Transverse colon (tissue), 4 donors: ENCODE measurements at places on chromosomes 13 and 19. TPM values are rescaled to one million over a fixed set of nuclear protein-coding genes. Genes with fewer than 3 reads are reported as not detected.

LIPE gene
- 7.1 TPM for total RNA-seq

DNA sequence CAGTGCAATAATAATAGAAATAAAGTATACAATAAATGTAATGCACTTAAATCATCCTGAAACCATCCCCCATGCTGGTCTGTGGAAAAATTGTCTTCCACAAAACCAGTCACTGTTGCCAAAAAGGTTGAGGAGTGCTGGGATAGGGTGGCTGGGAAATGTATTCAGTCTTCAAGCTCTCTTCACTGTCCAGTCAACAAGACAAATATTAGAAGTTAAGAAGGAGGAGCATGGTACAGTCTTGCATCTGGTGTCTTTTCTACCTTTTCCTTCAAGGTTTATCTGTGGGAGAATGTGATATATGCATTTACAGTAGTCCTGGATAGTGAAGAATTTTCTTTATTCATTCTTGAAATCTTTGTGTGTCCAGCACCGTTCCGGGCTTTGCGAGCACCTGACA, 203.4 kb downstream of the GPC5 start:
- no peak for DNase-seq

ZNF28 gene
- total RNA-seq: 0.75 TPM

GJB6 gene
- total RNA-seq: not detected

DNA sequence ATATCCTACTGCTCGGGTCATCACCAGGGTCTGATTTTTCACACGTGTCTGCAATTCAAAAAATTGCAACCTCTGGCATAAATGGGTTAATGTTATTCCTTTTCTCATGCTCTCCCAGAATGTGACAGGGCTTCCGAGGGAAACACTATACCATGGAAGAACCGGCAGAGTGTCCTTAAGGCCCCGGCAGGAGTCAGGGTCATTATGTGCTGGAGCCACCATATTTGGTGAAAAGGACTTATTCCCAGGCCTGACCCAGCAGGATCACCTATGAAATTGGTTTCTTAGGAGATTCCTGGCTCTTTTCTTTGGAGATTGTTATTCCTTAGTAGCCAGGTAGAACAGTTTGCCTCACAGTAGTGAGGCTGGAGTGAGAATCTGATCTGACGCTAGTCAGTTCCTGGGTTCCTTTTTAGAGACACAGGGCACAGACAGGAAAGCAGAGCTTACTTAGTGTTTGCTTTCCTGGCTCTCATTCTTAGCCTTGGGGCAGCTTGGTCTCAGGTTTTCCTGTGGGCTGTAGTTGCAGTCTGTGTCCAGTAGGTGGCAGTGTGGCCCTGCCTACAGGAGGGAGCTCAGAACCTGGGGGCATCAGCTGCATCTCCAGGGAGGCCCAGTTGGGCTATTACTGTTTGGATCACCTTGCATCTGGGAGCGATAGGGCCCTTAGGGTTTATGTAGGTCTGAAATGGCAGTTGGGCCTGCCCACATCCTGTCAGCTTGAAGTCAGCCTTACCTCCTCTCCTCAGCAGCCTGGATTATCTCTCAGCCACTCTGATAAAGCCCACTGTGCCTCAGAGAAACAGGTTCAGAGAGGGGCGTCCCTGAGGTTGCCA, 12.4 kb downstream of the SNRNP70 start:
- peak; percentile 77 for DNase-seq

TEKTIP1 gene
- total RNA-seq: 2.5 TPM

GRCh38 chr13:27549406-27549981, 70.8 kb downstream of the LNX2 start:
- peak; percentile 82 for DNase-seq

FSD1 gene
- total RNA-seq: not detected

DNA sequence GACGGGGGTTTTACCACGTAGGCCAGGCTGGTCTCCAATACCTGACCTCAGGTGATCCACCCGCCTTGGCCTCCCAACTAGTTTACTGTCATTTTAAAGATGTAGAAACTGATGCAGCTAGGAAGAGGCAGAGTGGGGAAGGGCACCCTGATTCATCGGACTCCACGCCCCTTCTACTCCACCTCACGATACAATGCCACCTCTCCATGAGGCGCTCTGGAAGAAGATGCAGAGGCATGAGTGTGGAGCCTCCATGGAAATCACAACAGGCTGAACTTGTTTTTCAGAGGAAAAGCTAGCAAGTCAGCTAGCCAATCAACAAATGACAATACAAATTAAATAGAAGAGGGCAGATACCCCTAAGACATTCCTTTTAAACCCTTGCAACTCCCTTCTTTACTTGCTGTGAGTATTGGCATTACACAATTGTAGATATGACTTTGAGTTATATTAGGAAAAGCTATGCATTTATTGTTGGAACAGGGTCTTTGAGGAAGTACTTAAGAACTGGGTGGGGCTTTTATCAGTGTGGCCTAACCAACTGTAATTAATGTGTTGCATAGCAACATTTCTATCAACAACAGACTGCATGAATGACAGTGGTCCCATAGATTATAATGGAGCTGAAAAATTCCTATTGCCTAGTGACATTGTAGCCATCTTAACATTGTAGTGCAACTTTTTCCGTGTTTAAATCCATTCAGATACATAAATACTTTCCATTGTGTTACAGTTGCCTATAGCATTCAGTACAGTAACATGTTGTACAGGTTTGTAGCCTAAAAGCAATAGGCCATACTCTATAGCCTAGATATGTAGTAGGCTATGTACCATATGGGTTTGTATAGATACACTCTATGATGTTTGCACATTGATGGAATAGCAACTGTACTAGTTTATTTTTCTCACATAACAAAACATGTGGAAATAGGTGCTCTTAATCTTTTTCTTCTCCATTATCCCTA, 17.6 kb downstream of the WDFY2 start:
- no peak for DNase-seq

DNA sequence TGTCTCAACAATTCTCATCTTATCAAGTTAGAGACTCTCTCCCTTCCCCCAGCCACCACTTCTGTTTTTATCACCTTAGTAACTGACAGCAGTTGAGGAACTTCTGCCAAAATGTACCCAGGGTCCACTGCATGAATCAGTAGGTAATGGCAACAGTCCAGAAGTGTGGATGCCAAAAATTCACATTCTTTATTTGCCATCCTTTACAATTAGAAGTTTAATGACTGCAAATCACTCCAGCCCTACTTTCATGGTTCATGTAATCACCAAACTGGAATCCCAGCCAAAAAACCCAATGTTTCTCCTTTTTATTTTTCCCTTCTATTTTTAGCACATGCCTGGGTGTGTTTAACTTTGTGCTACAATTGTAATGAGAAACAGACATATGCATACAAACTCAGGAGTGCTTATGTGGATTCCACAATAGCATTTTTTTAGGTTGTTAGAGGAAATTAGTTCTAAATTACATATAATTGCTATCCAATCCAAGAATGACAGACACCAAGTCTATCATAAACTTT, 243.5 kb downstream of the RGCC start:
- no peak for DNase-seq

KCTD4 gene
- not detected for total RNA-seq

- DNase-seq: no peak
These were observed 36.0 kb downstream of the SERP2 start for GRCh38 chr13:44409595-44409994.

DNA sequence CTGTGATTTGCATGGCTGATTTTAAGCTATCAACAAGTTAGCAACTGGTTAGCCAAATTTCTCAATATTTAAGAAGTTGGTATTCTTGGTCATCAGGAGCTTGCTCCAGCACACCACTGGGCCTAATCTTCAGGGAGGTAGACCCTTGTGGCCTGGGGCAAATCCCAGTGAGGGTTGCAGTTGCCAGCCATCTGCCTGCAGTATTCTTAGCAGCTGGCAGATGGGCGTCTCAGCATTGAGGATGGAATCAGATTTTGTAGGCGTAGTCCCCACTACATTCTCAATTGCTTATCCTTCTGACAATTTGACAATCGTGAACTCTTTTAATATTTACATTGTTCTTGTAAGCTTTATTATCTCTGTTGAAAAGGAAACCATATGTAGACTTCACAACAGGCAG, 1266.2 kb downstream of the SLITRK5 start:
- DNase-seq: no peak

FBXO17 gene
- total RNA-seq: 2.4 TPM

BIVM gene
- total RNA-seq: 23.8 TPM

GRCh38 chr19:12946092-12946721, 545 bp downstream of the RAD23A start:
- peak; percentile 74 for DNase-seq

DNA sequence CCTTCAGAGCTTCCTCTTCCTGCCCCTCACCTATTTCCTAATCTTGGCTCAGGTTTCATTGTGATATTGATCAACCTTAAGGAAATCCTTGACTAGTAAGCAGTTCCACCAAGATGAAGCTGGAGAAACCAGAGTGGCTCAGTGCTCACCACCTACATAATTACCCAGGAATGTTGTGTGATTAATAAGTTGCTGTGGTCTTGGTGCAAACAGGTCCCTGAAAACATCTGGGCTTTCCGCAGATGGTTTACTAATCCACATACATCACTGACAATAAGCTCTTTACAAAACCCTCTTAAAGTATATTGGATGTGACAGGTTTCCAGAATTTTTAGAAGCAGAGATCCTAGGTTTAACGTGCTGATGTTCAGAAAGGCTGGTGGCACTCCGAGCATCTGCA, 8.6 kb upstream of the SERP2 start:
- no peak for DNase-seq

- DNase-seq: no peak
These were observed 90.2 kb downstream of the SPACA7 start for GRCh38 chr13:112466132-112467058.

UNC13A gene
- 1.9 TPM for total RNA-seq

TBXA2R gene
- total RNA-seq: not detected

WDR62 gene
- total RNA-seq: 0.82 TPM

CKM gene
- total RNA-seq: not detected

- DNase-seq: no peak
These were observed 107.5 kb downstream of the CYSLTR2 start for GRCh38 chr13:48761256-48761655.

- DNase-seq: no peak
These were observed 62.6 kb downstream of the MLLT1 start for GRCh38 chr19:6216996-6217751.

DNA sequence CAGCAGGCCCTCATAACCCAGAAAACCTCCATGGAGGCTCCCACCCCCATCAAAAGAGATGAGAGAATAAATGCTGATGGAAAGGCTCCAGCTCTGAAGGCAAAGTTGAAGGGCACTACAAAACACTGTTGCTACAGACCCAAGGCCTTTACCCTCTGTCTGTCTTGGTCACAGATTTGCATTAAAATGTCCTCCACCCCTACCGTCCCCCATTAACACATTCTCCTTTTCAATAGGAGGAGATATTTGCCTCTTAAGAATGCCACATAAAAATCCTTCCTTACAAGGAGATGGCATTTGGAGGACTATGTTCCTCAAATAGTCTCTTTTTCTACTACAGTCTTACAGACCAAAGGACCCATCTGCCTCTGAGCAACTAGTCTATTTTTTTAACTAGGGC, 361.5 kb downstream of the ENOX1 start:
- no peak for DNase-seq

- DNase-seq: no peak
These were observed 193.7 kb downstream of the LMO7 start for GRCh38 chr13:75829830-75830229.

DNA sequence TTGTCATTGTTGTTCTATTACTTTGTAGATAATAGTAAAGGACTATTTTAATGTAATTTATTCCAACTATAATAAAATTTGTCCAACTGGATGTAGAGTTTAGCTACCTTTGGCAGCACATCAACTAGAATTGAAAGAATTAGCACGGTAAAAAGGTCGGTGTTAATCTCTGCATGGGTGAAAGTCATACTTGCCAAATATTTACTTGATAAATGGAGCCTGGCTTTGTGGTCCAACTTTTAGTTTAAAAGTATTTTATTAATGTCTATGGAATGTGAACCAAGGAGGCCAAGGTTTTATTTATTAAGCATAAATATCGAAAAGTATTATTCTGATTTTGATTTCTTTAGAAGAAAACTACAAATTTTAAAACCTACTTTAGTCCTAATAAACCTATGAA, 1389.0 kb downstream of the PCDH9 start:
- no peak for DNase-seq

DNA sequence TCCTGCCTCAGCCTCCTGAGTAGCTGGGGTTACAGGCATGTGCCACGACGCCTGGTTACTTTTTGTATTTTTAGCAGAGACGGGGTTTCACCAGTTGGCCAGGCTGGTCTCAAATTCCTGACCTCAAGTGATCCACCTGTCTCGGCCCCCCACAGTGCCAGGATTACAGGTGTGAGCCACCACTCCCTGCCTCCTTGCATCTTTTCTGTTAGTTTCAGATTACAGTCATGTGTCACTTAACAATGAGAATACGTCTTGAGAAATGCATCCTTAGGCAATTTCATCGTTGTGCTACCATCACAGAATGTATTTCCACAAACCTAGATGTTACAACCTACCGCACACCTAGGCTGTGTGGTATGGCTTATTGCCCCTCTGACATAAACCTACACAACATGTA, 180.4 kb downstream of the TM9SF2 start:
- no peak for DNase-seq

DNA sequence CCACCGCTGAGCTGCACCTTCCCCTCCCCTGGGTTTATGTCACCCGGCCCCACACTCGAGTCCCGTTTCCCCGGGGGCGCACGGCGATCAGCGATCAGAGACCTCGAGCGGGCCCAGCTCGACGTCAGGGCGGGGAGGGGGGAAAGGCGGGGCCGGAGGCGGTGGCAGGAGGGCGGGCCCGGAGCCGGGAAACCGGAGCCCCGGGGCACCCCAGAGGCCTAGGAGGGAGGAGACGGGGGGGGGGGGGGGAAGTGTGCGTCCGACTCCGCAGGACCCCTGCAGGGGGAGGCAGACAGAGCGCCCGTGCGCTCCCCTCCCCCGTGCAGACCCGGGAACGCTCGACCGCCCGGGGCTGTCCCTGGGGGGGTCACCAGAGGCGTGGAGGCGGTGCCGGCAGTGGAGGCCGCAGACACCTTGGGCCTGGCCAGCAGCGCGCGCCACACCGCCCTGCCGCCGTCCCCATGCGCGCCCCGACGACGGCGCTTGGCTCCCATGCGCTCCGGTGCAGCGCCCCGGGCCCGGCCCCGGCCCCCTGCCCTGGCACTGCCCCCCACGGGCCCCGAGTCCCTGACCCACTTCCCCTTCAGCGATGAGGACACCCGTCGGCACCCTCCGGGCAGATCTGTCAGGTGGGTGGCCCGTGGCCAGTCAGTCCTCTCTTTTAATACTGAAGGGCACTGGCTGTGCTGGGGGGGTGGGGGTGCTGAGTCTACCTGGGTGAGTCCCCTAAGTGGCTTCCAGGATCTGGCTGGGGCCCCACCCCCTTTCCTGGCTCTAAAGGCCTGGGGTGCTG, 11.8 kb downstream of the PDE4A start:
- peak; percentile 86 for DNase-seq

- peak; percentile 9 for DNase-seq
These were observed 26.8 kb downstream of the RASA3 start for GRCh38 chr13:114105521-114106225.

ADGRE1 gene
- not detected for total RNA-seq

DNA sequence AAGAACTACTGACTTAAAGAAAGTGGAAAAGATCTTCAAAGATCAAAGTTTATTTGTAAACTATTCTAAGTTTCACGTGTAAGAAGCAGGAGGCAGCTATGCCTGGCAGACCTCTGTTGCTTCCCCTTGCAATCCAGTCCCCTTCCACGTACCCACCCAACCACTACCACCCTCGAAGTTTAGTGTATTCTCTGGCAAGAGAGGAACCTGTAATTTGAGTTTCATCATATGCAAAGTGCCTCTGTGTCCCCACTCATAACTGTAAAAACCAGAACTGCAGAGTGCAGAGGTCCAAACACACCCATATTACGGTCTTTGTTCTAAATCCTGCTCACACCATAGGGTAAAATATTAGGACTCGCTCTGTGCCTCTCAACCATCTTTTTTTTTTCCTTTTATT, 75.8 kb upstream of the FRY start:
- DNase-seq: no peak

CGB7 gene
- not detected for total RNA-seq
